Fibroblast of the aortic adventitia (primary cell): ENCODE measurements at places on chromosomes 13 and 19. TPM values are rescaled to one million over a fixed set of nuclear protein-coding genes. Genes with fewer than 3 reads are reported as not detected.

DNA sequence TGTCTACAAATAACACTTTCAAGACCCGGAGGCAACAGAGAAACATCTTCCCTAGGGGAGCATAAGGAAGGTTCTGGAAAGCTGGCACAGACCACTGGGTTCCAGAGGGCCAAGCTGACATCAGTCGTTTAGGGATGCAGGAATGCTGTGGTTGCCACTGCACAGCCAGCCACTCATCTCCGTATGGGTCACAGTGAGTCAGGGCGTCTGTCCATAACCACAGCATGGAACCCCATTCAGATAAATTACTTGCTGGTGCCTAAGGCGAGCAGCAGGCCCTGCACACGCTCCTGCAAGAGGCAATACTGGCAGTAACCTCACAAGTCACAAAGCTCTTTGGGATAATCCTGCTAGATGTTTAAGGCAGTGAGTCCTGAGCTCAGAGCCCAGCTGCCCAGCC, 140.9 kb upstream of the UBL3 start:
- peak; percentile 72 for DNase-seq

DNA sequence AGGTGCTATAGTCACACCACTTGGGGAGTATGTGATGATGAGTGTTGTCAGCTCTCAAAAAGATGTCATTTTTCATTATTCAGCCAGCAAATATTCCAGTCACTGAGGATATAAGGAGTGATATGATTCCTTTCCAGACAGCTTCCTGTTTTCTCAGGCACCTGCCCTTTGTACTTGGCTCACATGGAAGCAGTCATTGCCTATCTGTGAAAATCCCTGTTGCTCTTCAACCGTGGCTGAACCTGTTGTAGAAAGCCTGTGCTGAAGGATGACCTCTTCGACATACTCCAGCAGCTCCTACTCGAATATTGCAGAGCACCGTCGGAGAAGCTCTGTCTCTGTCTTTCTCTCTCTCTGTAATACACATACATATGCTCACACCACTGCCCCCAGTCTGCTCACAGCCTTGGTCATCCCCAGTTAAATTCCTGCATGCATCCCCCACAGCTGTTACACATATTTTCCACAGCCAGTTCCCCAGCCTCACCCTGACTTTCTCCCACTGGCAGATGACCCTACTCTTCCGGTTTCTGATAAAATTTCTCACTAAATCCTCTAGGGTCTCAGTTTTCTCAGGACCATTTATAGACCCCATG, 204.2 kb upstream of the ARGLU1 start:
- DNase-seq: no peak

GRCh38 chr13:79735228-79735627, 254.3 kb downstream of the NDFIP2 start:
- peak; percentile 61 for DNase-seq

DNA sequence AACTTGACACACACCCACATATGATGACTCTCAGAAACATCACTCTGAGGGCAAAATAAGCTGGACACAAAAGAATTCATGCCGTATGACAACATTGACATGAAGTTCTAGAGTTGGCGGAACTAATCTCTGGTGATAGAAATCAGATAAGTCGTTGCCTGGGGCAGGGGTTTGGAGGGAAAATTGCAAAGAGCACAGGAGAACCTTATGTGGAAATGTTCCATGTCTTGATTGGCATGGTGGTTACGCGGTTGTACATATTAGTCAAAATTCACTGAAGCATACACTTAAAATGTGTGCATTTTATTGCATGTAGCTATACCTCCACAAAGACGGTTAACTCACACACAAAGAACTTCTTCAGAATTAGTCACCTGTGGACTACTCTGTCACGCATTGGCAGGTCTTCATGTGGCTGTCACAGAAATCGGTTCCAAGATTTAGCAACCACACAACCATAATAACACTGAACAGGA, 137.8 kb upstream of the GJB6 start:
- DNase-seq: no peak

GRCh38 chr13:20567881-20568528, 1.0 kb downstream of the IFT88 start:
- peak; percentile 29 for DNase-seq

GRCh38 chr13:44298314-44298713, 75.3 kb upstream of the SERP2 start:
- DNase-seq: no peak

GRCh38 chr19:48495396-48495795, 16.2 kb downstream of the LMTK3 start:
- no peak for DNase-seq

GRCh38 chr13:49652355-49653305, 24.3 kb downstream of the ARL11 start:
- no peak for DNase-seq

GRCh38 chr13:95156208-95156607, 145.0 kb downstream of the ABCC4 start:
- DNase-seq: peak; percentile 63

DNA sequence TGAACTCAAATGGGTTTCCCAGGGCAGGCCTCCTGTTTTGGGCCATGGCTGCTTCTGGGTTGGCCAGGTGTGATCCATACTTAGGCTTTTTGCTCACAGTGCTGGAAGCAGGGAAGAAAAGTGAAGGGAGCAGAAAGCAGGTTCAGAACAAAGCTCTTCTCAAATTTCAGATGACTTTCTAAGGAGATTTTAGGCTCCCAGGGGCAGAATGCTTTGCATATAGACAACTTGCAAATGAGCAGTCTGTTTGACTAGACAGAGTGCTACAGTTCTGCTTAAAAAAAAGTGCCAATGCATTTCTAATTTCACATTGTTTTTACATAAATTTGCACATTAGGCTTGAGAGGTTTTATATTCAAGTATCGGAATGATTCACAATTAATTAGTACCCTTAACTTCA, 2.6 kb upstream of the SLC10A2 start:
- DNase-seq: no peak

DNA sequence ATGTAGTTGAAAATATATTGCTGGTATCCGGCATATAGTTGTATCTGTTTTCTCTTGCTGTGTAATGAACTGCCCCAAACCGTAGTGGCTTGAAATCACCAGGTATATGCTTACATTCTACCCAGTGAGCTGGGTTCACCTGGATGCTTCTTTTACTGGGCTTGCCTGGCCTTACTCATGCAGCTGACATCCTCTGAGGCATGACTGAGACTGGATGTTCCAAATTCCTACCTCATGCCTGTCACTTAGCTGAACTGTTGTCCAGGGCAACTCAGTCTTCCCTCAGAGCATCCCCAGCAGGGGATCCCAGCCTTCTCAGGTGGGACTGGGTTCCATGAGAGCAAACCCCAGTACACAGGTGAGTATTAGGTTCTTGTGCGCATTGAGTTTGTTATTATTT, 66.8 kb downstream of the IFT88 start:
- no peak for DNase-seq

- DNase-seq: no peak
These were observed 1.5 kb downstream of the AMER2 start for GRCh38 chr13:25170554-25171111.

GRCh38 chr13:33940898-33941297, 122.9 kb downstream of the RFC3 start:
- peak; percentile 46 for DNase-seq

GRCh38 chr19:1675633-1676350, 23.4 kb upstream of the TCF3 start:
- DNase-seq: no peak

DNA sequence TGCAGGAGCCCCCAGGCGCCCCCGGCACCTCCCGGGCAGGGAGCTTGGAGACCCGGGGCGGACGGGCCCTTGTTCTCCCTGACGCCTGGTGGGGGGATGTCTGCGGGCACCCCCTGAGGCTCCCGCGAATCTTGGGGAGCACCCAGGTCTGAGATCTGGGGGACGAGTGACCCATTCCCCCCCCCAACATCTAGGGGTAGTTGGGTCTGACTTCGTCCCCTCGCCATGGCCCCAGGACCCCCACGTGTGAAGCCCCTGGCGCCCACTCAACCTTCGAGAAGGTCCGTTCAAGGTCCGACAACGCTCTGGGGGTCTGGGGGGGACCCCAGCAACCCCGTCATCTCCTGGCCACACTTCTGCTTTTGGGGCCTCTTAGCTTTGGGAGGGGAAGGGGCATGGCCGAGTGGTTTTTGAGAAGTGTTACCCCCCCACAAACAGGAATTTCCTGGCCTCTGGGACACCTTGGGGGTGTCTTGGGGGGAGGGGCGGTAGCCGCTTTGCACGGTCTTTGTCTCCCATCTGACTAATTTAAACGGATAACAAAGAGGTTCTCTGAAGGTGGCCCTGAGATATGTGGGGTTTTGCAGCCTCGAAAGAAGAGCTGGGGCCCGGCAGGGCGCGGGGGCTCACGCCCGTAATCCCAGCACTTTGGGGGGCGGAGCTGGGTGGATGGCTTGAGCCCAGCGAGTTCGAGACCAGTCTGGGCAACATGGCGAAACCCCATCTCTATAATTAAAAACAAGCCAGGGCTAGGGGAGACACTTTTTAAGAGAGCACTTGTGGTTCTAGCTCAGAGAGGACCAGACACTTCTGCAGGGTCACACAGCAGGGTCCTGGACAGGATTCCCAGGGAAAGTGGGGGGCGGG, 608 bp downstream of the CNN2 start:
- DNase-seq: peak; percentile 40

- no peak for DNase-seq
These were observed 5.3 kb upstream of the CYSLTR2 start for GRCh38 chr13:48648446-48648845.

- no peak for DNase-seq
These were observed 842.7 kb downstream of the EFNB2 start for GRCh38 chr13:105692769-105693168.

DNA sequence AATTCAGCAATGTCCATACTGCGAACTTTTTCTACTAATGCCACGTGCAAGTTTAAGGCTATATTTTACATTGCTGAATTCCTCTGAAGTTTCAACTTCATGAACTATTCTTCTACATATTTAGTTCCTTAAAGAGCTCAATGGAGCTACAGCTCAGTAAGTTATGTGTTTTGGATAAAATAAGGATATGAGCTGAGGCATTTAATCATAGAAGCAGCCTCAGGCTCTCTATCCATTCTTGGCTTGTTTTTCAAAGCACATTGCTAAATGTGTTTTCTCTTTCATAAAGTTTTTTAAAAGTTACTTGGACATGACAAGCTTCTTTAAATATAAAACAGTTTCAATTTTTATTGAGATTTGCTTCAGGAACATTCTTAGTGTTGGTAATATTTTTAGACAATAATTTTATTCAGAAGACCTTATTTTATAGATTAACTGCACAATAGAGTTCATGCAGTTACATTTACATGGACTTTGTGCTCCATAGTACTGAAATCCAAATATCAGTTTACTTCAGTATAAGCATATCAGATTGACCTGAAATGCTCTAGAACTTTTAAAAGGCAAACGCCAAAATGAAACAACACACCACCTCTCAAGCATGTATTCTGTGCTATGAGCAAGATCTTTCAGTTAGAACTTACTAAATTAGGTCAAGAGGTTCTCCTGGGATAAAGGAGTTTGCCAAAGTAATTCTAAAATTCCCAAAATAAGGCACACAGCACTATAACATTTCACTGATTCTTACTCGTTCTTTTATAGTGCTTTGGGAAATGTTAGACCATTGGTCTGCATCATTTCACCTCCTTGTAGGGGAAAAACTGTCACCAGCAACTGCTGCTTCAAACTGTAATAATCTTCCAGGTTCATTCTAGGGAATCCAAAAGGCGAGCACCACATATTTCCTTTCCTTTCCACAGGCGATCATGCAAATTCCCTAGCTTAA, 275.5 kb downstream of the ENOX1 start:
- DNase-seq: no peak

DNA sequence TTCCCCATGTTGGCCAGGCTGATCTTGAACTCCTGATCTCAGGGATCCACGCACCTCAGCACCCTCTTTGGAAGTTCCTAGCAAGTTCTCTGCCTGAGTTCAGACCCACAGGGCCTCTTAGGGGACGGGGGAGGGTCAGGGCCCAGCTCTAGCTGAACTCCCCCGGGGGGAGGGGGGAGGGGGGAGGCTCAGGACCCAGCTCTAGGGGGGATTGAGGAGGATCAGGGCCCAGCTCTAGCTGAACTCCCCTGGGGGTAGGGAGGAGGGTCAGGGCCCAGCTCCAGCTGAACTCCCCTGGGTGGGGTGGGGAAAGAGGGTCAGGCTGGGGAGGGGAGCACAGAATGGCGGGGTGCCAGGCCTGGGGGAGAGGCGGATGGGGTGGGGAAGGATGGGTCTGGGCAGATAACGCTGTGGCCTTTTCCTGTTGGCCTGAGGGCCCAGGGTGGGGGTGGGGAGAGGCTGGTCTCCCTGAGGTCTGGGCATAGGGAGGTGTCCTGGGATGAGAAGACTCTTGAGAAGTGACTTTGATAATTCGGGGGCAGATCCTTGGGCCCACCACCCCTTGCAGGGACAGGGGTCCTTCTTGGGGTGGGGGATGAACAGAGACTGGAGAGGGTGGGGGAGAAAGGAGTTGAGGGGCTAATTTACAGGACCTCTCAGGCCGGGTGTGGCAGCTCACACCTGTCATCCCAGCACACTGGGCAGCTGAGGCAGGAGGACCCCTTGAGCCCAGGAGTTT, 5.5 kb upstream of the PTBP1 start:
- no peak for DNase-seq

DNA sequence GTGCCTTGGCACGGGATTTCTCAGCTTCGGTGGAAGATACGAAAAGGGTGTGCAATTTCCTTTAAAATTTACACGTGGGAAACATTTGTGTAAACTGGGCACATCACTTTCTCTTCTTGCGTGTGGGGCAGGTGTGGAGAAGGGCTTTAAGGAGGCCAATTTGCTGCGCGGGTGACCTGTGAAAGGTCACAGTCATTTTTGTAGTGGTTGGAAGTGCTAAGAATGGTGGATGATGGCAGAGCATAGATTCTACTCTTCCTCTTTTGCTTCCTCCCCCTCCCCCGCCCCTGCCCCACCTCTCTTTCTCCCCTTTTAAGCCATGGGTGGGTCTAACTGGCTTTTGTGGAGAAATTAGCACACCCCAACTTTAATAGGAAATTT, 7.2 kb downstream of the SLITRK5 start:
- no peak for DNase-seq

GRCh38 chr13:112818698-112819045, 128.8 kb downstream of the ATP11A start:
- no peak for DNase-seq

DNA sequence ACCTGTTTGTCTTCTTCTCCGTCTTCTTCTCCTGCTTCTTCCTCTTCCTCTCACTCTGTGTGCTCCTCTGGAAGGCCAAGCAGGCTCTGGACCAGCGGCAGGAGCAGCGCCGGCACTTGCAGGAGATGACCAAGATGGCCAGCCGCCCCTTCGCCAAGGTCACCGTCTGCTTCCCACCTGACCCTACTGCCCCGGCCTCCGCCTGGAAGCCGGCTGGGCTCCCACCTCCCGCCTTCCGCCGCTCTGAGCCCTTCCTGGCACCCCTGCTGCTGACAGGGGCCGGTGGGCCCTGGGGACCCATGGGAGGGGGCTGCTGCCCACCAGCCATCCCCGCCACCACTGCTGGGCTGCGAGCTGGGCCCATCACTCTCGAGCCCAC, 13.9 kb downstream of the CNFN start:
- no peak for DNase-seq

PDE4A gene
- total RNA-seq: 1.8 and 7.0 TPM in 2 replicates

WDR87 gene
- not detected in 2 replicates for total RNA-seq
